Lower leg skin (tissue), 4 donors: ENCODE measurements at places on chromosomes 7 and 10.

DNA sequence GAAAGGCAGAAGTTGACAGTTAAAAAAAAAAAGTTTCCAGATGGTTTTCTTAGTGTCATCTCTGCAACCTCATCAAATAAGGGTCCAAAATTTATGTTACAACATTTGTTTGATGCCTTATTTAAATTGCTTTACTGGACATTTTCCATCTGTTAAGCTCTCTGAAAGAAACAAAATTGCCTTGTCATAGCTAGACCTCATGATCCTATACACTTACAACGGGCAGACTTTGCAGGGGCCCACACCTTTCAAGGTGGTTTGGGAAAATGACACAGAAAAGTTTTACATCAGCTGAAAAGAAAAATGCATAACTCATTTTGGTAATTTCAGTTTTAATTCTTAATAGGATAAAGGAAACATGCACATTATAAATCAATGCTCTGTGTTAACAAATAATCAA lies 1.4 kb upstream of the TES start:
- DNase-seq: no peak

GRCh38 chr10:22341190-22341925 lies 3.9 kb upstream of the SPAG6 start:
- DNase-seq: no peak

DNA sequence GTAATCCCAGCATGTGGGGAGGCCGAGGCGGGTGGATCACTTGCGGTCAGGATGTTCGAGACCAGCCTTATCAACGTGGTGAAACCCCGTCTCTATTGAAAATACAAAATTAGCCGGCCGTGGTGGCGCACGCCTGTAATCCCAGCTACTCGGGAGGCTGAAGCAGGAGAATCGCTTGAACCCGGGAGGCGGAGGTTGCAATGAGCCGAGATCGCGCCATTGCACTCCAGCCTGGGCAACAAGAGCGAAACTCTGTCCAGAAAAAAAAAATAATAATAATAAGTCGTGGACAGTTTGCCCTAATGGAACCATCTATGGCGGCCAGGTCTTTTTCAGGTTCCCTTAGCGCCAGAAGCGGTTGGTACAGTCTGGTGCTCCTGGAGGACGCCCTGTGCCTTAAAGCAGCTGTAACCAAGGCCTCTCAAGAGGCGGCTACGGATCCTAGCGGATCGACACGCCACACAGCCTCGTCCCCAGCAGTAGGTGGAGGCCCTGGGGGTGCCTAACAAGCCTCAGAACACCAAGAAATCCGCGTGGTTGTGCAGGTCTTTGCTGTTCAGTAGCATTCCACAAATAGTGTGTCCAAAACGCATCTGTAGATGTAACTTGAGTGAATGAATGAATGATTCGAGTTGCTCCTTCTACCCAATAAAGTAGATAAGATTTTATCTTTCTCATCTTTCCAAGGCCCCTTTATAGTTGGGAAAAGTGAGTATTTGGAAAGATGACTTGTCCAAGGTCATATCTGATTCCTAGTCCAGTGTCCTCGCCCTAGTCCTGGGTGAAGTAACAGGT lies 982 bp downstream of the PGAM1 start:
- no peak for DNase-seq

- no peak for DNase-seq
These were observed 853.5 kb downstream of the KCNMA1 start for GRCh38 chr10:76784076-76784475.

DNA sequence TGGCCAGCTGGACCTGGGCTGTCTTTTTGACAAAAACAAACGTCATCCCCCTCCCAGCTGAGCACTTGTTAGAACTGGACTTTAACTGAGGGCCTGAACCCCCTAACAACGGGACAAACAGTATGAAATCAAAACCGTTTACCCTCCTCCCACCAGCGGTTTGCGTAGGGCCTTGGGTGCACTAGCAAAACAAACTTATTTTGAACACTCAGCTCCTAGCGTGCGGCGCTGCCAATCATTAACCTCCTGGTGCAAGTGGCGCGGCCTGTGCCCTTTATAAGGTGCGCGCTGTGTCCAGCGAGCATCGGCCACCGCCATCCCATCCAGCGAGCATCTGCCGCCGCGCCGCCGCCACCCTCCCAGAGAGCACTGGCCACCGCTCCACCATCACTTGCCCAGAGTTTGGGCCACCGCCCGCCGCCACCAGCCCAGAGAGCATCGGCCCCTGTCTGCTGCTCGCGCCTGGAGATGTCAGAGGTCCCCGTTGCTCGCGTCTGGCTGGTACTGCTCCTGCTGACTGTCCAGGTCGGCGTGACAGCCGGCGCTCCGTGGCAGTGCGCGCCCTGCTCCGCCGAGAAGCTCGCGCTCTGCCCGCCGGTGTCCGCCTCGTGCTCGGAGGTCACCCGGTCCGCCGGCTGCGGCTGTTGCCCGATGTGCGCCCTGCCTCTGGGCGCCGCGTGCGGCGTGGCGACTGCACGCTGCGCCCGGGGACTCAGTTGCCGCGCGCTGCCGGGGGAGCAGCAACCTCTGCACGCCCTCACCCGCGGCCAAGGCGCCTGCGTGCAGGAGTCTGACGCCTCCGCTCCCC lies at the start of gene IGFBP1:
Gene IGFBP1, plus strand, starts transcription at position 304 of the 808 bp plus-strand sequence. Its CDS starts 165 bp downstream, at position 469.
- no peak for DNase-seq

- DNase-seq: no peak
These were observed 238.6 kb downstream of the MGMT start for GRCh38 chr10:129705676-129706075.
